ENCODE measurements at places on chromosomes 12 and 14.

DNA sequence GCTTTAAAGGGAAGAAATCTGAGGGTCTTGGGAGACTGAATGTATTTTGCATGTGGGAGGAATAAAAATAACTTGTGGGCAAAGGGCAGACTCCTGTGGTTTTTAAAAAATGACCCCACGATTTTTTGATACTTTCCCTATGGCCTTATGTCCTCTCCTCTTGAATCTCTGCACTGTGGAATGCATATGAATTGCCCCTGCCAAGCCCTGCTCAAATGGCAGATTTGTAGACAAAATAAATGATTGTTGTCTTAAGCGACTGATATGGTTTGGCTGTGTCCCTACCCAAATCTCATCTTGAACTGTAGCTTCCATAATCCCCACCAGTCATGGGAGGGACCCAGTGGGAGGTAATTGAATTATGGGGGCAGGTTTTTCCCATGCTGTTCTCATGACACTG is 223.8 kb downstream of the DACT1 start:
- no peak for DNase-seq

GRCh38 chr14:68730348-68730747 is 62.5 kb downstream of the ZFP36L1 start:
- DNase-seq = no peak

DNA sequence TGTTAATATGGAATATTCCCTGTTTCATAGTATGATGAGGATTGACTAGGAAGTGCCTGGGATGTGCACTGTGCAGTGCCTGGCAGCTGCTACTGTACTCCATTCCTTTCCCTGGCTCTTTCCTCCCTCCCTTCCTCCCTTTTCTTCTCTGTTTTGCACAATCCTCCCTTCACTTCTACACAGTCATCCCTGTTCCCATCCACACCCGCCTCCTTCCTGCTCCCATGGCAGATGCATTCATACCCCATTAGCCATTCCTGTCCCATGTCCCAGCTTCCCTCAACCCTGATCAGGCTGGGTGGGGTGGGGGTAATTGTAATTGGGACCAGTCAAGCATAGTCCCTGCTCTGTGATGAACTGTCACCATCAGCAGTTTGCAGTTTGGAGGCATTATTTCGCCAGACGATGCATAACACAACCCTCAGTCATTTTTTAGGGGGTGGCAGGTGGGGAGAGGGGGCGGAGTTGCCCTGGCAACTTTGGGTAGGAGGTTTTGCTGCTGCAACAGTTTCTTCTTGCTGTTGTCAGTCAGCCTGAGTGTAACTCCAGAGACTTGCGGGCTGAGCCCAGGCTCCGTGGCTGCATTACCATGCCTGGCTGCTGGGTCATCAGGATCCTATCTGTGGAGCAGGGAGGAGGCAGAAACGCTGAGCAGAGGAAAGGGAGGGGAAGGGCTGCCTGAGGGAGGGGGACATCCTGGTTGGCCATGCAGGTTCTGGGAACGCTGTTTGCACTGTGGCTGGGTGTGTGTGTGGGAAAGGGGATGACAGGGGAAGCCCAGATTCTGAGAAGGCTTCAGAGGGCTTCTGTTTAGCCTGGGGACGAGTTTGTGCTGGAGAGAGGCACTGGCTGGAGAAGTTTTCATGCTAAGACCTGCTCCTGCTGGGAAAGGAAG is 4.1 kb upstream of the KRT84 start:
- no peak for DNase-seq

DNA sequence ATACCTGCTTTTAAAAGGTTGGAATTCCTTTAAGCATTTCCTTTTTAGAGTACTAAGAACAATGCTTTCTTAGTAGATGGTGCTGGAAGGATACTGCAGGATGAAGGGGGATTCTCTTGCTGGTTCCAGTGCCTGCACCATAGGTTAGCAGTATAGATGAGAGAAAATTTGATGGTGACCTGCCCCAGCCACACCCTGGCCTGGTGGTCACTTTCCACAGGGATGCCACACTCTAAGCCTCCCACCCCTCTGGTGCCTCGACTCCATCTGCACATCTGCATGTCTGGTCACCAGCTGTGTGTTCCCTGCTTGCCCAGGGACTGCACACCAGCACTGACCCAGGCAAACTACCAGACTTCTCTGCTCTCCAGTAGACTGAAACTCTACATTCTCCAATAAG is 19.1 kb downstream of the SLC2A3 start:
- DNase-seq = no peak

DNA sequence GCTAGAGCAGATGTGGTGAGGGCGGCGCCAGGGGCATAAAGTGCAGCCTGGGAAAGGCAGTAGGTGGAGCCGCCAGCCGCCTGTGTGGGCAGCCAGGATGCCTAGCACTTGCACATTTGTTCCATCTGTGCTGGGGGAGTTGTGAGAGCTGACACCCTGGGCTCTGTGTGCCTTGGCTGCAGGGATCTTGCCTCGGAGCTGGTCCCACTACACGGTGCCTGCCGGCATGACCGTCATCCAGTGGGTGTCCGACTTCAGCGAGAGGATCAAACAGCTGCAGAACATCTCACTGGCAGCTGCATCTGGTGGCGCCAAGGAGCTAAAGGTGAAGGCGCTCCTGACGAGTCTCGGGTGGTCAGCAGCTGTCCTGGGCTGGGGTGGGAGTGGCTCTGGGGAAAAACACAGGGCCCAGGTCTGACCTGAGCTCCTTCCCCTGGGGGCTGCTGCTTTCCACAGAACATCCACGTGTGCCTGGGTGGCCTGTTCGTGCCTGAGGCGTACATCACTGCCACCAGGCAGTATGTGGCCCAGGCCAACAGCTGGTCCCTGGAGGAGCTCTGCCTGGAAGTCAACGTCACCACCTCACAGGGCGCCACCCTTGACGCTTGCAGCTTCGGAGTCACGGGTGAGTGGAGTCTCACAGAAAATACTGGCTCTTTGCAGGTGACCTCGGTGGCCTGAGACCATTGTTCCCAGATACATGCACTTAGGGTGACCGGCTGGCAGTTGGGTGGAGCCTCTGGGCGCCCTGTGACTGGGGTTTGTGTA is 37.4 kb downstream of the HSP90AA1 start:
- DNase-seq = no peak

- DNase-seq = no peak
Observed at GRCh38 chr12:95114766-95115405, 41.5 kb upstream of the NR2C1 start.

Data from activated CD8-positive, alpha-beta memory T cell treated with anti-CD3 and anti-CD28 coated beads for 24 hours (primary cell).